ENCODE measurements at places on chromosomes 13 and 19.

DNA sequence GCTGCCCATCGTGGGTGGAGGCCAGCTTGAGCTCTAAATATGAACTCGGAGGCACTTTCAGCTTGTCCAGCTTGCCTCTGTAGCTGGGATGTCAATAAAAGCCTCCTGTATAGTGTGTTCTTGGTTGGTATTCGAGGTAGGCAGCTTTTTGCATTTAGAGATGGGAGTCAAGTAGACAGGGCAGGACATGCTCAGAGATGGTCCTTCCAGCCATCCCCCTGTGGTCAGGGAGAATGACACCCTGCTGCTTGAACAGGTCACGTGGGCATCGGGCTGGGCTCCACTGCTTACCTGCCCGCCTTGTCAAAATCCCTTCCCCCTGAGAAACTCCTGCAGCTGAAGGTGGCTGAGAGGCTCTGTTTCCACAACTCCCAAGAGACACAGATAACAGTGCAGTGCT, 302.5 kb downstream of the ZNF536 start:
- no peak for DNase-seq

- no peak for DNase-seq
Measured at GRCh38 chr19:5926641-5927440, 12.8 kb downstream of the CAPS start.

- no peak for DNase-seq
Measured at GRCh38 chr19:49997709-49998108, 27.5 kb downstream of the VRK3 start.

- DNase-seq = no peak
Measured at GRCh38 chr13:112844879-112845278, 124.1 kb upstream of the MCF2L start.

- DNase-seq = no peak
Measured at GRCh38 chr13:28636677-28637317, 22.1 kb upstream of the POMP start.

DNA sequence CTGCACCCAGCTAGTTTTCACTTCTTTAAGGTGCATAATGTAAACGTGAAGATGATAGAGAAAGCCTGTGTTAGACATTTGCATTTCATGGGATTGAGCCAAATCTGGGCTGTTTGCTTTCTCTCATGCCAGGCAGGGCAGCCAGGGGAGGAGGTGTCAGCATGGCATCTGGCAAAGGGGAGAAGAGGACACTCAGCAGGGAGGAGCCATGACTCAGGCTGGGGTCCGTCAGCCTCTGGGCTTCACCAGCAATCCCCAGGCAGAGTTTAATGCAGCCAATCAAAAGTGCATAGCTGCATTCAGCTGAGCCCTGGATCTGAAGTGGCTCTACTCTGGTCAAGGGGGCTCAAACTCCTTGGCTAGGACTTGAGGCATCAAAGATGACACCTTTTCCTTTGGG, 23.5 kb downstream of the EBPL start:
- DNase-seq = no peak

- DNase-seq = no peak
Measured at GRCh38 chr13:65188721-65189120, 2041.4 kb downstream of the PCDH9 start.

DNA sequence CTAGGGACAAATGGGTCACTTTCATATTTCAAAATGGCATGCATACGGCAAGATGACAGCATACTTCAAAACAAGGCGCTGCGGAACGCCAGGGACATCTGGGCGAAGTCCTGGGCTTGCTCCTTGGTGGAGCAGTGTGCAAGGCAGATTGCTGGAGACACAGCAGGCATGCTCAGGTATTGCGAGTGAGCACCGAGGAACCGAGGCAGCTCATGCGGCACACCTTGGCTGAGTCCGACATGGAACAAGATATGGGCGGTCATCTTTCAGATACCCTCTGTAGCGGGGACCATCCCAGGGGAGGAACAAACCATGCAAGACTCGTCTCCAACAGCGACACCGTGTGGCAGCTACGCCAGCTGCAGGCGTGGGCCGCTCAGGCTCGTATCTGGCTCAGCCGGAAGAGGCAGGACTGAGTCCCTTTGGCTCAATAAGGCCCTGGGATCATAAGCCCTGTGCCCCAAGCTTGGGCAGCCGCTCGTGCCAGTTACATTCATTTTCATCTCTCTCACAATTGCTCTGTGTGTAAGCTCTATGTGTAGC, 112.4 kb downstream of the NUFIP1 start:
- DNase-seq = no peak

DNA sequence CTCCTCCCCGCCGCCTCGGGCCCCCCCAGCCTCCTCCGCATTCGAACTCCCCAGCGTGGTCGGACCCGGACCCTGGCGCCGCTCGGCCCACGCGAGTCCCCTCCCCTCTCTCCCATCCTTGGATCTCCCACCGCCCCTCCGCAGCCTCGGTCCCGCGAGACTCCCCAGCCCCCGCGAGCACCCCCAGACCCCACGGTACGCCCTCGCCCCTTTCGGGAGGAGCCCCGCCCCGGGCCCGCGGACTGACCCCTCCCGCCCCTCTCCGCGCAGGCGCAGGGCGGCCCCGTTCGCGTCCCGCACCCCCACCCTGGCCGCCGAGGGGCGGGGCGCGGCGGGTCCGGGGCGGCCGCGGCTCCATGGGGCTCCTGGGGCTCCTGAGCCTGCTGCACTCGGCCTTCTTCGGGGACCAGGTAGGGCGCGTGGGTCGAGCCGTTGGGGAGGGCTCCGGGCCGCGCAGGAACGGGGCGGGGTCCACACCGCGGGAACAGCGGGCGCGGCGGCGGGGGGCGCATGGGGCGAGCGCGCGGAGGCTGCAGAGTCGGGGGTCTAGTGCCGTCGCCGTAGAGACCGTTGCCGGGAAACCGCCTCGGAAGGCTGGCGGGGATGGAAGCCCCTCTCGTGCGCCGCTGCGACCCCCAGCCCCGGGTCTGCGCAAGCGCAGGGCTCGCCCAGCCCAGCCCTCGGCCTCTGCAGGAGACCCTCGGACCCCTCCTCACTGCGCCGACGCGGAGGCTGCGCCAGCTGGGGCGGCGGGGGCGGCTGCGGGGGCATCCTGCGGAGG, 3.8 kb upstream of the APC2 start:
- DNase-seq = no peak

DNA sequence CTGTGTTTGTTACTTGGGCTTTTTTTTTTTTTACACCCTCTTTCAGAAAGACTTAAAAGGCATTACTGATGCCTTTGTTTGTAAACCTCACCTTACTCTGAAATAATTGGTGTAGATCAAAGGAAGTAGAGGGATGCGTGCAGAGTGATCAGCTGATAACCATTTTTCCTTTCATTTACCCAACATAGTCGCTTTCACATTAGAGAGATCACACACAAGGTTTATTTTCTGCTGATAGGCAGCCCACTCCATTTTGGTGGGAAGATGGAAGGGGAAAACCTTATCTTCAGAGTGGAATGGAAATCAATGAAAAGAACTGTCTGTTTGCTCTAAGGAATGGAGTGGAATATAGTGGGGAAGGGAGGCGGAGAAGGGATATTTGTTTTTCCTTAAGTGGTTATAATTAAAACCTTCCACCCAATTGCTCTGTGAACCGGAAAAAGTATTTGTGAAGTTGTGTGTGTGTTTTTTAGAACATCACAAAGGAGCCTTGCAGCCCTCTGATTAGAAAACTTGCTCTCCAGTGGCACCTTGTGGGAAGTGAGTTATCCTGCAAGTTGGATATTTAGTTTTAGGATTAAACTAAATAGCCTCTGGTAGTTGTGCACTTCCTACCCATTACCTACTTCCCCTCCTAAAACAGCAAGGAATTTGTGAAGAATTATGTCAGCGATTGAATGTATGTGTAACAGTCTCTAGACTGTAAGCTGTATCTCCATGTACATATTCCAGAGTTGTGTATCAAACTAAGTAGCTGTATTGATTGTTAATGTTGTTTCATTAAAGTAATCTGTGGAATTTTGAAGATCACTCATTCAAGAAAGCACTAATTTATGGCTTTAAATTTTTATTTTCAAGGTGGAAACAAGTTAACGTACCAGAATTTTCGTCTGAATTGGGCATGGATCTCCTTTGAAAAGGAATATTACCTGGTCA, 76.8 kb downstream of the FREM2 start:
- peak; percentile 0 for DNase-seq

GRCh38 chr19:47699360-47699917, 13.8 kb upstream of the EHD2 start:
- DNase-seq = no peak

GRCh38 chr19:36377541-36378178, 1.3 kb downstream of the ZFP14 start:
- no peak for DNase-seq

DNA sequence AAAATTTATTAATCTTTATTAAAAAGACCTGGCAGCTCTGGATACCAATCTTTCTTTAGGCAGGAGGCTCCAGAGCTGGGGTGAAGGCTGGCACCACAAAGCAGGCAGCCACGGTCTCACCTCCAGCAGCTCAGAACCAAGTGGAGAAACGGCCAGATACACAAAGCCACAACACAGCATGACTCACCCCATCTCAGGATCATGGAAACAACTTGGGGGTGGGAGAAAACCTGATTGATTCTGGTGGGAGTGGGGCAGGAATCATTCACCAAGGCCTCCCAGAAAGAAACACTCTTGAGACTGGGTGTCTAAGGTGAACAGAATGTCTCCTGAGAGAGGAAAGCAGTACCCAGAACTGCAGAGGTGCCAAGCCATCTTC, 64.2 kb downstream of the CRYL1 start:
- DNase-seq = no peak

GRCh38 chr13:35718084-35718483, 241.6 kb upstream of the MAB21L1 start:
- no peak for DNase-seq

DNA sequence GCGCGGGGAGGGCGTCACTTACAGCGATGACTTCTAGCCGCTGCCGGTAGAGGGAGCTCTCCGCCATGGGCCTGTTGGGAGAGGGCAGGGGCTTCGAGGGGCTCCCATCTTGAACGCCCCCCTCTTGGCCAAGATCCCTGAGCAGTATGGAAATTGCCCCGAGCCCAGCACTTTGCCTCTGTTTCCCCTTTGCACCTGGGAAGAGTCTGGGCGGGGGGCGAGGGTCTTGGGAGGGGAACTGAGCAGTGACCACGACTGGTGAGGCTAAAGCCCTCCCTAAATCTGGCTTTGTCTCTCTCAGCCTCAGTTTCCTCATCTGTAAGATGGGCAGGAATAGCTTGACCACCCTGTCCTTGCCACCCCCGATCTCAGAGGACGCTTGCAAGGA, 2.8 kb downstream of the PALM3 start:
- no peak for DNase-seq

DNA sequence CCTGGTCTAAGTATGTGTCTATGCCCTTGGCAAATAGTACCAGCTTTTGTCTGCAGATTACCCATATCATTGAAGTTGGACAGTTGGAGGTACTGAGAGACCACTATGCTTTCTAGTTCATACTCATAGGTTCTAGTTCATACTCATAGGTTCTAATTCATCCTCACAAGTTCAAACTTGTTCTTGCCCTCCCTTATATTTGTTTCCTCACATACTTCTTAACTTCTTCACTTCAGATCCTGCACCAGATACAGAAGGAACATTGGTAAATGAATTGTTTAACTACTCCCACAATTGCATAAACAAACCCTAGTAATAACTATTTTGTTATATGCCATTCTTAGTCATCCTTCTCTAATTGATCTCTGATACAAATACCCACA, 172.2 kb downstream of the SLITRK1 start:
- DNase-seq = no peak

DNA sequence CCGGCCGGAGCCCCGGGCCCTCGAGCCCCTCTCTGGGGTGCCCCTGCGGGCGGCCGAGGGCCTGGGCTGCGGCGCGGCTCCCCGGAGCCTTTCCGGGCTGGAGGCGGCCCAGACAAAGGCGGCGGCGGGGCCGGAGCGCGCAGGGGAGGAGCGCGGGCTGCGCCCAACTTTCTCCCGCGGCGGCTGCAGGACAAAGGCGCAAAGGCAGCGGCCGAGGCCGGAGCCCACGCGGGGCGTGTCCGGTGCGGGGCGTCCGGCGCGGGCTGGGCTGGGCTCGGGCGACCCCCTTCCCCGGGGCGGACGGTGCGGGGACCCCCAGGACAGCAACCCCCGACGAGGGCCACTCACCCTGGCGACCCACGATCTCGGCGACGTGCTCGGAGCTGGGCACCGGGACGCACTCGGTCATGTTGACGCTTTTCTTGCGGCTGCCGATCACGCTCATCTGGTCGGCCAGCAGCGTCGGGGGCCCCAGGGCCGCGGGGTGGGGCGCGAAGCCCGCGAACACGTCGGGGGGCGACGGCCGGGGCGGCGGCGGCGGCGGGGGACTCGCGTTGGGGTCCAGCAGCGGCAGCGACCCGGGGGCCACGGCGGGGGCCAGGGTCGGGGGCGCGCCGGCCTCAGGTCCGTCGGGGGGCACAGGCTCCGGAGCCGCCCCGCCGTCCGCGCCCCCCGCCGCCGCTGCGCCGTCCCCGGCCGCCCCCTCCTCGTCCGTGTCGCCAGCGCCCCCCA, 843 bp downstream of the MEX3D start:
- DNase-seq = no peak

- DNase-seq = peak; percentile 12
Measured at GRCh38 chr13:111460548-111461444, 140.4 kb downstream of the TEX29 start.

GRCh38 chr19:18450021-18450930, 12.3 kb upstream of the ISYNA1 start:
- no peak for DNase-seq

DNA sequence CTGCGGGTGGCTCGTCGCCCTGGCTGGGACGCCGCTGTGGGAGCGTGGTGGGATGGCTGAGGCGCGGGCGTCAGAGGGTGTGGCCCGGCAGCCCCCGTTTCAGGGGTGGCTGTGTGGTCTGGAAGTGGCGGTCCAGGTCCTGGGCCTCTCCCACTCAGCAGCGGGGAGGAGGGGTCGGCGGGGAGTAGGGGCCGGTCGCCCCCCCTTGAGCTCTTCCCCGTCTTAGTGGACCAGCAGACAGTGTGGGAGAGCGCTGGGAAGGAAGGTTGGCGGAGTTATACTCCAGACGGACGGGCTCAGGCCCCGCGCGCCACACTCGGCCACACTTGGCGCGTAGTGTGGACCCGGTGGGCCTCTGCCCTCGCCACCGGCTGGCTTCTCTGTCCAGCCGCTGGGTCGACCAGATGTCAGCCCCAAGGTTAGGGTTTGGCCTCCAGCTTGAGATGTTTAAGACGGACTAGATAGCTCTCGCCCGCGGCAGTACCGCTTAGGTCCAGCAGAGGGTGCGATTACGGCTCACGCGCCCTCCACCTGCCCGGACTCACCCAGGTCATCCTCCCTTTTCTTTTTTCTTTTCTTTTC, 21.7 kb upstream of the ZNF429 start:
- no peak for DNase-seq

- no peak for DNase-seq
Measured at GRCh38 chr19:15113245-15114152, 6.3 kb downstream of the SYDE1 start.

- DNase-seq = no peak
Measured at GRCh38 chr19:43634872-43635560, 4.6 kb downstream of the CADM4 start.

DNA sequence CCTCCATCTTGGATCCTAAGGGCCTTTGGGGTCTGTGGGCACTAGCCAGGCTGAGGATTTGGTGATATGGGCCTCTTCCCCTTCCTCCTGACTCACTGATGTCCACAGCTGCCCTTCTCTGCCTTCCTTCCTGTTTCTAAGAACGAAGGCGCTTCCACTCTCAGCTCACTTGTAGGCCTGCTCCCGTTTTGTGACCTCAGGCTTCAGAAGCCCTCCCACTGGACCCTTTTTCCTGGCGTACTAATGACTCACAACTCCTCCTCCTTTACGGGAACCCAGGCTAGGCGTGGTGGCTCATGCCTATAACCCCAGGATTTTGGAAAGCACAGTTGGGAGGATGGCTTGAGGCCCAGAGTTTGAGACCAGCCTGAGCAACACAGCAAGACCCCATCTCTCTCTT, 55.6 kb downstream of the TMED1 start:
- no peak for DNase-seq
